Vagina (tissue), 2 donors: ENCODE measurements at places on chromosomes 2 and 18. TPM values are rescaled to one million over a fixed set of nuclear protein-coding genes. Genes with fewer than 3 reads are reported as not detected.
A peak's percentile ranks its signal among the peaks of the same experiment; 100 is the strongest.

GRCh38 chr2:201628545-201628944 lies 14.8 kb downstream of the TMEM237 start:
- no peak overlapping the region for H3K4me3 ChIP-seq
- H3K27ac ChIP-seq, result no peak overlapping the region
- H3K27me3 ChIP-seq, result no peaks in the 10 kb centered on the region

GRCh38 chr2:137202318-137202717 lies 437.0 kb downstream of the THSD7B start:
- H3K36me3 ChIP-seq, result no peaks in the 10 kb centered on the region
- H3K27ac ChIP-seq, result no peak overlapping the region
- H3K4me1 ChIP-seq, result no peaks in the 10 kb centered on the region
- no peaks in the 10 kb centered on the region for H3K27me3 ChIP-seq
- no peak overlapping the region for H3K4me3 ChIP-seq
- DNase-seq, result no peak

GRCh38 chr2:170217778-170218251 lies 39.9 kb downstream of the MYO3B start:
- H3K4me3 ChIP-seq, result no peak overlapping the region
- peak overlapping the region; percentile 40 for H3K27ac ChIP-seq
- no peaks in the 10 kb centered on the region for H3K4me1 ChIP-seq
- DNase-seq, result no peak
- no peaks in the 10 kb centered on the region for H3K27me3 ChIP-seq

DNA sequence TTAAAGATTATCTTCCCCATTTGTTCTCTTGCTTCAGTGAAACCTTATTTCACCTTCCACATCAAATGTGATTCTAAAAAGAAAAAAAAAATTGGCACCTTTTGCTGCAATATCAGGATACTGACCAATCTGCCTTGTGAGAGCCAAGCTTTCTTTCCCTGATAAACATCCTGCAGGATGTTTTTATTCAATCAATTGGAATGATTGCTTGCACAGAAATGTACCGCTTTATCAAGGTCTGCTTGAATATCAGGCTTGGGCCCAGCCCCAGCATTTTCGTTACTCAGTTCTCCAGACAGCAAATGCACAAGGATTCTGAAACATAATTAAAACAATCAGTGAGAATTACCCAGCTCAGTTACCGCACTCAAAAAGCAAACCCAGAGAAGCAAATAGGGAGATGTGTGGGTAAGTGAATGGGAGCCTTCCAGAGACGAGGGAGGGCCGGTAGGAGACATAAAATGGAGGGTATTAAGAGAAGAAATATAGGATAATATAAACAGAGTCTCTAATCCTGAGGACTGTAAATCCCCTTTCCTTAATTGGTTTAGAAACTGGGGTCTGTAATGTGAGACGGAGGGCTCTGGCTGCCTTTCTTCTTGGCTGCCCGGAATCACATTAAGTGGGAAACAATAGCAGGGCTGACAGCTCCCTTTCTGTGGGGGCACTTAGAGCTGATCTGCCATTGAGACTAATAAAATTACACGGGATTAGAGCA lies 291.8 kb downstream of the ICOS start:
- H3K4me3 ChIP-seq, result no peak overlapping the region
- no peaks in the 10 kb centered on the region for H3K36me3 ChIP-seq
- H3K27me3 ChIP-seq, result no peaks in the 10 kb centered on the region
- H3K27ac ChIP-seq, result no peak overlapping the region
- H3K4me1 ChIP-seq, result no peaks in the 10 kb centered on the region

DNA sequence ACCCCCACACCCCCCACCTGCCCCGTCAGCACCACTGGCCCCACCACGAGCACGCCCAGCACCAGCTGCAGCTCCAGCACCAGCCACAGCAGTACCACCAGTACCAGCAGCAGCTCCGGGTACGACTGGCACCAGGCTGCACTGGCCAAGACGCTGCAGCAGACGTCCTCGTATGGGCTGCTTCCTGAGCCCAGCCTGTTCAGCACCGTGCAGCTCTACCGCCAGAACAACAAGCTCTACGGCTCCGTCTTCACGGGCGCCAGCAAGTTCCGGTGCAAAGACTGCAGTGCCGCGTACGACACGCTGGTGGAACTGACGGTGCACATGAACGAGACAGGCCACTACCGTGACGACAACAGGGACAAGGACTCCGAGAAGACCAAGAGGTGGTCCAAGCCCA lies 75.3 kb downstream of the TSHZ1 start:
- peaks cover 3% of the 10 kb centered on the region for H3K4me1 ChIP-seq
- H3K27me3 ChIP-seq, result no peaks in the 10 kb centered on the region
- DNase-seq, result no peak
- no peaks in the 10 kb centered on the region for H3K36me3 ChIP-seq
- no peak overlapping the region for H3K27ac ChIP-seq

- H3K27ac ChIP-seq, result no peak overlapping the region
- H3K36me3 ChIP-seq, result no peaks in the 10 kb centered on the region
- no peaks in the 10 kb centered on the region for H3K4me1 ChIP-seq
- DNase-seq, result no peak
- no peak overlapping the region for H3K4me3 ChIP-seq
These were observed 26.5 kb downstream of the AQP12B start for GRCh38 chr2:240655931-240656886.

DNA sequence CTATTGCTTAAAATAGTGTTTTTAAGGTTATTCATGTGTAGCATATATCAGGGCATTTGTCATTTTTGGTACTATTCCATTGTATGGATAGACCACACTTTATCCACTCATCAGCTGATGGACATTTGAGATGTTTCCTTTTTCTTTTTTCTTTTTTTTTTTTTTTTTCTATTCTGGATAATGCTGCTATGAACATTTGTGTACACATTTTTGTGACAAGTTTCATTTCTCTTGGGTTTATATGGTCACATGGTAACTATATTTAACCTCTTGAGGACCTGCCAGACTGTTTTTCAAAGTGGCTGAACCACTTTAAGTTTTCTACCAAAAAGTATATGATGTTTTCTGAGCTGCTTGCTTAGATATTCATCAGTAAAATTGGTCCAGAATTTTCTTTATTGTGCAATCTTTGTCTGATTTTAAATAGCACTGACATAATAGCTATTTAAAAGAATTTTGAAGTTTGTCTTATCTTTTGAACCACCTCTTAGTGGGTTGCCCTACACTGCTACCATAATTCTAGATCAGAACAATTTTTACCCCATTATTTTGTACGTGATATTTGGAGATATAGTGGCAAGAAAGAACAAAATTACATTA lies 219.4 kb upstream of the SIX3 start:
- no peaks in the 10 kb centered on the region for H3K4me1 ChIP-seq
- DNase-seq, result no peak
- H3K27me3 ChIP-seq, result no peaks in the 10 kb centered on the region
- no peak overlapping the region for H3K27ac ChIP-seq

DNA sequence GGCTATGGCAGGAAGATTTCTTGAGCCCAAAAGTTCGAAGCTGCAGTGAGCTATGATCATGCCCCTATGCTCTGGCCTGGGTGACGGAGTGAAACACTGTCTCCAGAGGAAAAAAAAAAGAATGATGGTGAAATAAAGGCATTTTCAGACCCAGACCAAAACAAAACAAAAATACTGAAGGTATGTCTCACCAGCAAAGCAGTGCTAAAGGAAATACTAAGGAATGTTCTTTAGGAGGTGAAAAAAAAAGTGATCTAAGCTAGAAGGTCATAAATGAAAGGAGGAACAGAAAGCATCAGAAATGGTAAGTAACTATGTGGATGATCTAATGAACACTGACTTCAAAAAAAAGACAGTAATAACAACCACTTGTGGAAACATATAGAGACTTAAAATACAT lies 18.7 kb downstream of the SS18 start:
- no peaks in the 10 kb centered on the region for H3K27me3 ChIP-seq
- H3K36me3 ChIP-seq, result peaks cover 60% of the 10 kb centered on the region
- peaks cover 8% of the 10 kb centered on the region for H3K4me1 ChIP-seq
- no peak overlapping the region for H3K27ac ChIP-seq
- no peak overlapping the region for H3K4me3 ChIP-seq
- no peak for DNase-seq

DNA sequence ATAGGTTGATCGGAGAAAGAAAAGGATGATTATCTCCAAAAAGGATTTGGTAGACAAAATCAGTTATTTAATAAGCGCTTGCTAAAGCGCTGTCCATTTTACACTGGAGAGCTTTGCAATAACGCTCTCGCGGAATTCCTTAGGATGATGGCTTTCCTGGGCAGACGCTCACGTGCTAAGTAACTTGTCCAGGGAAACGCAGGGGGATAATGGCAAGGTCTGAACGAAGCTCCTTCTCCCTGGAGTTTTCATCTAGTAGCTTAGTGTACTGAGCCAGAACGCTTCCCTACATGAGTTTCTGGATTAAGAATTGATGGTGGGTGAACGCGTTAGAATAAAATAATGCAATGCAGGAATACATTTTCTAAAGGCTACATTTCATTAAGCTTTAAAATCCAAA lies 739.5 kb upstream of the SALL3 start:
- H3K4me3 ChIP-seq, result no peak overlapping the region
- no peaks in the 10 kb centered on the region for H3K27me3 ChIP-seq
- DNase-seq, result no peak
- H3K4me1 ChIP-seq, result peaks cover 12% of the 10 kb centered on the region
- H3K36me3 ChIP-seq, result no peaks in the 10 kb centered on the region

- peak overlapping the region; percentile 16 for H3K4me3 ChIP-seq
- peak overlapping the region; percentile 85 for H3K27ac ChIP-seq
- H3K4me1 ChIP-seq, result peaks cover 27% of the 10 kb centered on the region
- DNase-seq, result no peak
- no peaks in the 10 kb centered on the region for H3K36me3 ChIP-seq
These were observed 22.8 kb downstream of the GLI2 start for GRCh38 chr2:120758181-120759144.

DNA sequence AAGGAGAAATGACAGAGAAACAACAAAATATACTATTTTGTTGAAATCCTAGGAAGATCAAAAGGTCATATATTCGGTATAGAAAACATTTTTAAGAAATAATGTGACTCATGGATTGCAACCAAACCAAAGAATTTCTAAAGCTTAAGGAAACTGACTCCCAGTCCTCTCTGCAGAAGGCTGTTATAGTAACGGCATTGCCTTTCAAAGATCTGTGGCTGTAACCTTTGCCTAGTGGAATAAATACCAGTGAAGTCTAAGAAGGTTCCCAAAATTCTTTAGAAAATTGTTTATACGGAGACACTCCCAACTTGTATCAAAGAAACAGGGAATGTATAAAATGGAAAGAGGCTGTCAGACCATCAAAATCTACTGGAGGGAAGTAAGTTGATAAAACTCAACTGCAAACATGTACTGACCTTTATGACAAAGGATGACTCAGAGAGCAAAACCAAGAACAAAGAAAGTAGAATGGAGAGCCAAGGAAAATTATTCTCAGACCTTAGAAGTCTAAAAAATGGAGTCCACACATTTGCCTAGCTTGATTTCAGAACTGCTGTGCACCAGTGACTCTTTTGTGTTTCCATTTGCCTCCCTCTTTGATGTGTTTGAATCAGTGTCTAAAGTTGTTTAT lies 48.6 kb upstream of the FSIP2 start:
- H3K4me3 ChIP-seq, result no peak overlapping the region
- no peaks in the 10 kb centered on the region for H3K36me3 ChIP-seq
- no peaks in the 10 kb centered on the region for H3K4me1 ChIP-seq

DNA sequence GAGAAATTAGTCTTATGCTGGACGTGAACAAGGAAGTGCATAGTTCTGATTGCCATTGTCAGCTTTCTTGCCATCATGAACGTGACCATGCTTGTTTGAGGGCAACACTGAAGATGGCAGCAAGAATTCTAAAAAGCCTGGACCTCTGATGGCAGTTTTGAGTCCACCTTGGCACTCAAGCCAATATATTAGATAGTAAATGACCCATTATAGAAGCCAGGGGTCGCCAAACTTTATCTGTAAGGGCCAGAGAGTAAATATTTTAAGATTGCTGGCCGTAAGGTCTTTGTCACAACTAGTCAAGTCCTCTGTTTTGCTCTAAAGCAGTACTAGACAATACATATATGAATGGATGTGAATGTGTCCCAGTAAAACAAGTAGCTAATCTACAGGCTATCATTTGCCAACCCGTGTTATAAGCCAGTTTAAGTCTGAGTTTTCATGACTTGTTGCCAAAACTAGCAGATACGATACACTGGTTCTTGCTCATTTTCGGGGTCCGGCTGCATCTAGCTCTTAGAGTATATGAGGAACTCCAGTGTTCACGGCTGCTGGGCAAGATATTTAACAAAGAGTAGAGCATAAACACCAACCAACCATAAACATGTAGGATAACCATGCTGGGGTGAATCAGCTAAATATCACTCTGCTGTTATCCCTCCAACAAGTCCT lies 73.1 kb upstream of the PELI1 start:
- no peak overlapping the region for H3K4me3 ChIP-seq
- no peaks in the 10 kb centered on the region for H3K36me3 ChIP-seq
- no peak overlapping the region for H3K27ac ChIP-seq
- peaks cover 35% of the 10 kb centered on the region for H3K4me1 ChIP-seq
- DNase-seq, result no peak

DNA sequence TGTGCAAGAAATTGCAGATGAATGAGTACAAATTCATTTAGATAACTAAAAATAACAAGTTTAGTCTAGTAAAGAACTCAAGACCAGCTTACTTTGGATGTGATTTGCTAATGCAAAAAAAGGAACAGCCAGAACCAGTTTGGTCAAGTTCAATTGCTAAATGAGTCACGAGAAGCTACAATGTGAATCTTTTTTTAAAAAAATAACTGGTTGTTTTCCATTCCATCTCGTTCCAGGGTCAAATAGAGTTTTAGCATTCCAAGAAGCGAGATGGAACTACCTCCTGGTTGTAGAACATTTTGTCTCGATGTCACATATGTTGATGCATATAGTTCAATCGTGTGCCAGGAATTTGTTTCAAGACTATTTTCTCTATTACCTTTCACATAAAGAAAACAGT lies 65.0 kb upstream of the IKZF2 start:
- no peaks in the 10 kb centered on the region for H3K27me3 ChIP-seq
- DNase-seq, result no peak
- peaks cover 18% of the 10 kb centered on the region for H3K4me1 ChIP-seq
- H3K36me3 ChIP-seq, result no peaks in the 10 kb centered on the region
- peak overlapping the region; percentile 47 for H3K27ac ChIP-seq

- no peak overlapping the region for H3K4me3 ChIP-seq
- no peak overlapping the region for H3K27ac ChIP-seq
- H3K4me1 ChIP-seq, result no peaks in the 10 kb centered on the region
- DNase-seq, result no peak
- no peaks in the 10 kb centered on the region for H3K27me3 ChIP-seq
- H3K36me3 ChIP-seq, result no peaks in the 10 kb centered on the region
These were observed 7.6 kb downstream of the METAP1D start for GRCh38 chr2:172007372-172007771.

DNA sequence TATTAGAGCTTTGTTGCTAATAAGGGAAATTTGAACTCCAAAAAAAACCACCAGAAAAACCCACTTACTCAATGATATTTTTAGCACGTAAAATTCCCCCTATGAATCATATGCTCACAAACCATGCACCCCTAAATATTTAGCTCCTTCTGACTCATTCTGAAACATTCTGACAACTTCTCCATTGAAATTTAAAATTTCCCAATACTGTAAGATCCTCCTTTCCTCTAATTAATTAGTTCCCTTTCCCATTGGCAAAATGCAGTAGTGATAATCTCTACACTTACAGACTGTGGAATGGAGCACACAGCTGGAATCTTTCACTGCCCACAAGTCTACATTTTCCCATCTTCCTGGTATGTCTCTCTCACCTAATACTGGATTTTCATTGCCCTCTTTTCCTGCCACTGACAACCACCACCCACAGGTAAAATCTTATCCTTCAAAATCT lies 215.8 kb upstream of the ACVR2A start:
- H3K27ac ChIP-seq, result no peak overlapping the region
- no peaks in the 10 kb centered on the region for H3K36me3 ChIP-seq
- H3K27me3 ChIP-seq, result no peaks in the 10 kb centered on the region

CD8B2 gene
- total RNA-seq, result 0.74 TPM

FOXI3 gene
- not detected for total RNA-seq

CYP26B1 gene
- total RNA-seq, result 6.9 TPM

CFC1 gene
- total RNA-seq, result not detected

GRB14 gene
- 2.7 TPM for total RNA-seq

SCN7A gene
- total RNA-seq, result 15.0 TPM

RAB6C gene
- not detected for total RNA-seq

GALNT14 gene
- total RNA-seq, result 1.7 TPM
